NCI-H146 (cell line): ENCODE measurements at places on chromosomes 16 and 17.

DNA sequence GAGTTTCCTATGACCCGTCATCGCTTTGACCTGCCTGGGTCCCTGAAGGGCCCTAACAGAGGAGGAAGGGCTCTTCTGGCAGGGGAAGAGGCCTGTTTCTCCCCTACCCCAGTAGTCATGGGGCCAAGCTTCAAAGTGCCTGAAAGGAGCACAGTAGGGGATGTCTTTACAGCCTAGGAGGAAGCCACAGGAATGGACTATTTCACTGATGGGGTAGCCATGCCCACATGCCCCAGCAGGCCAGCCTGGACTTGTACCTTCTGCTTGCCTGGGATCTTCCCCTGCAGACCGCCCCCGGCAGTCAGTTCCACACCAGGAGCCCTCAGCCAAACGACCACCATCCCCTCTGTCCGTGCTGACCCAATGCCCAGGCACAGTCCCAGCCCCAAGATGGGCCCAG lies 41.8 kb upstream of the PEMT start:
- DNase-seq, result no peak

GRCh38 chr17:16918443-16918842 lies 53.5 kb downstream of the TNFRSF13B start:
- DNase-seq, result no peak

DNA sequence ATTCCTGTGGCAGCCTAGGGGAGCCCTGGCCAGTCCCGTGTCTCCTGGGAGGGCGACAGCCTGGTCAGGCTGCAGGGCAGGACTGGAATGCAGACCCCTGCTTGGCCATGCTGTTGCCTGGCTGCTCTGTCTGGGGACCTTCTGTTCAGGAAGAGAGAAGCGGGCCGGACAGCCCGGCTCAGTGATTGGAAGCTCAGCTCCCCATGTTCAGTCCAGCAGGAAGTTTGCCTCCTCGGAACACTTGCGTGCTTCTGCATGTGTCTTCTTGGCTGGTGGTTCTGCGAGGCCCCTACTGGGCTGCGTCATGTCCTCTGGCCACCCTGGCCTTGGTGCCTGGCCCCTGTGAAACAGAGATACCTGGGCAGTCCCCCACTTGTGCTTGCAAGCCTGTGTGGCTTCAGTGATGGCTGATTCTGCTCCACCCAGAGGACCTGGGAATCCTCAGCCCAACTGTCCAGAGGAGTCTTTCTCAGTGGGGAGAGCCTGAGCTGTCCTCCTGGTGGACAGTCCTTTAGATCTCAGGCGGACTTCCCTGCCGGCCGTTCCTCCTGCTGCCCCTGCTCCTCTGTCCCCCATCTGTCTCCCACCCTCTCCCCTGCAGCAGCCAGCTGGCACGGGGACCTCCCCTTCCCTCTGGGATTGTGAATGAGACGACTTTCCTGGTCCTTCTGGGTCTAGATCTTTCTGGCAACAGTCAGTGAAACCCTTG lies 279.5 kb downstream of the SEC14L1 start:
- DNase-seq, result no peak

- no peak for DNase-seq
Observed at GRCh38 chr17:76581515-76581914, 4.1 kb downstream of the ST6GALNAC2 start.

- no peak for DNase-seq
Observed at GRCh38 chr16:47150067-47150466, 6.3 kb upstream of the NETO2 start.

GRCh38 chr17:63645775-63646487 lies 23.7 kb downstream of the MAP3K3 start:
- DNase-seq, result no peak

DNA sequence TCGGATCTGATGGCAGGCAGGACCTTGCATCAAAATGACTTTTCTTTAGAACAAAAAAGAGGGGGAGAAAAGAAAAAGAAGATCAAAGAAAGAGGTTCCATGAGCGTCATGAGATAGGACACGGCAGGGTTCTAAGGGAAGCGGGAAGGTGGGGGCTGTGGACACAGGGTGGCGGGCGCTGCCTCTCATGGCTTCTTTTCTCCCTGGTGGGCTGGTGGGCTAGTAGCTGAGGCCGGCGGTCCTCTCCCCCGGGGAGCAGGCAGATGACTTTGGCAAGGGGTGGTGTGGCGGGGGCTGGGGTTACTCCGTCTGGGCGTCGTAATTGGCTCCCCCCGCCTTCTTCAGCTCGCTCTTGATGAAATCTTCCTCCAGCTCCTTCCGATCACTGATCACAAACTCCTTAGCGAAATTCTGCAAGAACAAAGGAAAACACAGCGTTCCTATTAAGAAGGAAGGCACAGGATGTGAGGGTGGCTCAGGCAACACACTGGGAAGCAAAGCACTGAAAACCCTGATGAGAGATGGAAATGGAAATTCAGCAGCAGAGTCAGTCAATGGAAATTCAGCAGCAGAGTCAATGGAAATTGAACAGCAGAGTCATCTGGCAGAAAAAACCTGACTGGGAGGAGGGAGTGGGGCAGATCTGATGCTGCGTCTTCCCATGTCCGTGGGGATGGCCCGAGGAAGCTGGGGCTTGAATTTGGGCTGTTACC lies 51.2 kb downstream of the COTL1 start:
- DNase-seq, result no peak
